ENCODE measurements at places on chromosomes 7 and 10.

GRCh38 chr10:19701427-19702052, 114.7 kb upstream of the PLXDC2 start:
- DNase-seq, result no peak

- DNase-seq, result no peak
These were observed 20.6 kb downstream of the HSPA12A start for GRCh38 chr10:116721547-116722392.

DNA sequence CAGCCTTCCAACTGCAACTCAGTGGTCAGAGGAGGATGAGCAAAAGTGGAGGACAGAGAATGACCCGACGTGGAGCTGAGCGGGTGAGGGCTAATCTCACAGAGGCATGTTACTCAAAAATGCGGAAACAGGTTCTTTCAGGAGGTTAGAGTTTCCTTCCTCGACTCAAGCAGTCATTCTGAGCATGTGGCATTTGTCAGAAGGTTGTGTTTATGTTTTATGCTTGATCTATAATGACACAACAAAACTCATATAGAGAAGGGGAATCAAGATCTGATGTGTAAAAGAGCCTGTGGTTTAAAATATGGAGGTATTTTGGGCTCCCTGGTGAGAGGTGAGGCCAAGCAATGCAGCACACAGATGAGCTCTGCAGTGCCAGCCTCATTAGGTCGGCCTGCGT, 311.4 kb downstream of the ADARB2 start:
- no peak for DNase-seq

DNA sequence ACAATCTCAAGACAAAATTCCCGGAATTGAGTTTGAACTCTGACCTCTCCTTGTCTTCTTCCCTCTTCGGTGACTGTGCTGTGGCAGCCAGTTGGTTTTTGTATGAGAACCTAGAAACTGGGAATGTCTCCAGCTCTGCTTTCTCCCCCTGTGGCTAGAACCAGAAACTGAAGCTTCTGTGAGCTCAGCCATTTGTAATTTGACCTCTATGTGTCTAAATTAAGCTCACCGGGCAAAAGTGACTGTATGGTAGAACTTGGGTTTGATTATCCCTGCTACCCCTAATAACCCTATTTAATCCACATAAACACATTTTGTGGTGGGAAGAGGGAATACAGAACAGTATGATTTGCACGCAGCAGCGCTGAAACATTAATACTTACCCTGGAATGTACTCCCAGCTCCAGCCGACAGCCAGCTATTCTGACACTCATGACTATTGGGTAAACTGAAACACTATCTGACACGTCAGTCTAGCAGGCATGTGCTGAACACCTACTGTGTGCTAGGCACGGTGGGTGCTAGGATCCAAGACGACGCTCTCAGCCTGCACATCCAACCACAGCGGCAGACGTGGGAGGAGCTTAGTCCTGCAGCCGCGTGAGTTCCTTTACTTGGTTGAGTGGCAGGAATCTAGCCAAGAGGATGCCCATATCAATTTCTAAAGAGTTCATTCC, 324.8 kb downstream of the SFMBT2 start:
- DNase-seq, result no peak

GRCh38 chr7:35492451-35493175, 202.3 kb downstream of the HERPUD2 start:
- DNase-seq, result no peak
